ENCODE measurements at places on chromosomes 1 and 21.

DNA sequence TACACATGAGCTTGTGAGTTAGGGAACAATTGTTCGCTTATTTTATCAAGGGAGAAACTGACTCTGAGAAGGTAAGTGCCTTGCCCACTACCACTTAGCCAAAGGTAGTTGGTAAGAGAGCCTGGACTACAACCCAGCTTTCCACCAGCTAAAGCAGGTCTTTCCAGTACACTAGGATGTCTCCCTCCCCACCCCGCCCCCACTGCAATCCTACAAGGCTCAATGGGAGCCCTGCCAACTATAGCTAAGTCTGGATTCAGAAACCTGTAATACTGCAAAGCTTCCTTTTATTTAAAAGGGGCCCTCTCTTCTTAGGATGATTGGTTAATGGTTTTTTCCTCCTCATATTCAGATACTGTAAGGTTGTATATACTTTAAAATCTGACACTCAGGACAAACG lies 102.0 kb upstream of the C8B start:
- no peak for DNase-seq

- DNase-seq = no peak
Measured at GRCh38 chr1:82185084-82185483, 384.4 kb downstream of the ADGRL2 start.

GRCh38 chr1:197841158-197841557 lies 61.3 kb upstream of the C1orf53 start:
- no peak for DNase-seq

- DNase-seq = no peak
Measured at GRCh38 chr21:34369741-34370140, 5.6 kb upstream of the SMIM11 start.

GRCh38 chr1:1440262-1441001 lies 4.9 kb downstream of the VWA1 start:
- DNase-seq = no peak

DNA sequence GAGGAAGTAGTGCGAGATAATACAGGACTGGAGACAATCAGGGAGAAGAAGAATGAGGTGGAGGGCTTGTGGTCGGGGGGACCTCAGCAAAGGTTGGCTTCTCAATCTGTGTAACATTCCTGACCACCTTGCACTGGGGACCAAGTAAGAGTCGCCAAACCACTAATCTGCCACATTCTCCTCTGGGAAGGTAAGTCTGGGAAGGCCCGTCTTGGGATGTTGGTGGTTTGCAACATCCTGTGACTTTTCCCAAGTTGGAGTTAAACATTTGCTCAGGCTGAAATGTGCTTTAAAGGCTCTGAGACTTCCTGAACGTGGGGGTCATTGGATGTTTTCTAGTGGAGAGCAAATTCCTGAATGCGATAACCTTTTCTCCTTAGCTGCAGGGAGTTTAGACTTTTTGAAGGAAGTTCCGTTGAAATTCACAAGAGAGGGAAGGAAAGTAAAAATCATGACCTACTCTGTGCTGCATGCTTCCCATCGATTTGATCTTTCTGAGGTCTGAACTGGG lies 325.9 kb downstream of the RPS6KC1 start:
- no peak for DNase-seq

- DNase-seq = no peak
Measured at GRCh38 chr1:165703648-165704047, 5.3 kb upstream of the ALDH9A1 start.

GRCh38 chr21:15370462-15370975 lies 305.7 kb upstream of the NRIP1 start:
- DNase-seq = no peak

DNA sequence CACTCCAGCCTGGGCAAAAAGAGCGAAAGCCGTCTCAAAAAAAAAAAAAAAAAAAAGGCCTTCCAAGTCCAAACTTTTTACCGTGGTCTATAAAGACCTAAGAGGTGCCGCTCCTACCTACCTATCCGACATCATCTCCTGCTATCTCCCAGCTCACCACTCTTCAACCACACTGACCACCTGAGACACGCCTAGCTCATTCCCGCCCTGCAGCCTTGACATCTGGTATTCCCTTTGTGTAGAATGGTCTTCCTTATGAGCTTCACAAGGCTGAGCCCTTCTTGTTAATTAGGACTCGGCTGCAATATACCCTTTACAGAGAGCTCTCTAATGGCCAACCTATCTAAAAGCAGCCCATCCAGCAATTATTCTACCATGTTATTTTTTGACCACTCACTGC lies 680 bp downstream of the MAGOH start:
- no peak for DNase-seq

DNA sequence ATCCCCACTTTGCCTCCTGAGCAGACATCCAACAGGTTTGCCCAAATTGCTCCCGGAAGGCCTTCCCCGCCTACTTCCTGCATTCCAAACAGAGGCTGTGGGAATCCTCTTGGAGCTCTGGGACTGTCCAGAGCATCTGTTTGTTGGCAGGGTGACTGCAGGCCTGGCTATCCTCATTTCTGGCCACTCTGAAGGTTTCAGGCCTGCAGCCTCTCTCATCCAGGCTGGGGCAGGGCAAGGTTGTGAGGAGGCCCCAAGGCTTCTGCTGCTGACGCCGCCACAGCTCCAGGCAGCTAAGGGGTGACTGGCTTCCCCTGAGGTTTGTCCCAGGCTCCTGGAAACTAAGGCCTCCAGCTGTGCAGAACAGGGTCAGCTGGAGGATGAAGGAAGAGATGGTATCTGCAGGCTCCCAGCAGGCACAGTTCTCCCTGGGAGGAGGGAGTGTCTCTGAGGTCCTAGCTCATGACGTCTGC lies 11.3 kb downstream of the CDK18 start:
- DNase-seq = no peak

DNA sequence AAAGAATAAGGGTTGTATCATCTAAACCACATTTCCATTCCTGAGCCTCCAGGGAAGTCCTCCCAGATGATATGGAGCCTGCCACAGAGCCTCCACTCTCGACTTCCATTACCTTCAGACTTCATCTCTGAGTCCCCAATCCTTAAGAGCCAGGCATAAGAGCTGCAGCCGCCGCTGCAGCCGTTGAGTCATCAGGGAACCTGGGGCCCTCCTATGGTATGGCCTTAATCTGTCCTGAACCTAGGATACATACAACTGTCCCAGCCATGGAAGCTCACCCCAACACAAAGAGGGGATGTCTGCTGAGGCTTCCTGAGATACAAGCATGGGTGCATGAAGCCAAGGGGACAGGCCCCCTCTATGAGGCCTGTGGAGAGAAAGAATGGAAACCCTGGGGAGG lies 16.3 kb downstream of the TAL1 start:
- no peak for DNase-seq

- DNase-seq = no peak
Measured at GRCh38 chr1:114341856-114342255, 169.1 kb downstream of the TRIM33 start.

DNA sequence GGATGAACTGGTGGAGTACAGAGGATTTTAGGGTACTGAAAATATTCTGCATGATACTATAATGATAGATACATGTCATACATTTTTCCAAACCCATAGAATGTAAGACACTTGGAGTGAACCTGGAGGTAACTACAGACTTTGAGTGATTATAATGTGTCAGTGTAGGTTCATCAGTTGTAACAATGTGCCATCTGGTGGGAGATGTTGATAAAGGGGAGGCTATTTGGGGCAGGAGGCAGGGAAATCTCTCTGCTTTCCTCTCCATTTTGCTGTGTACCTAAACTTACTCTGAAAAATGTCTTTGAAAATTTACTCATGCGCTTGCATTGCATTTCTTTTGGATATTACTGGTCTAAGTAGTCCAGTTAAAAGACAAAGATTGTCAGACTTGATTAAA lies 35.2 kb downstream of the PTBP2 start:
- no peak for DNase-seq

GRCh38 chr1:203183828-203184227 lies 2.7 kb downstream of the CHI3L1 start:
- no peak for DNase-seq

- DNase-seq = no peak
Measured at GRCh38 chr21:41707960-41708330, 58.9 kb downstream of the RIPK4 start.

DNA sequence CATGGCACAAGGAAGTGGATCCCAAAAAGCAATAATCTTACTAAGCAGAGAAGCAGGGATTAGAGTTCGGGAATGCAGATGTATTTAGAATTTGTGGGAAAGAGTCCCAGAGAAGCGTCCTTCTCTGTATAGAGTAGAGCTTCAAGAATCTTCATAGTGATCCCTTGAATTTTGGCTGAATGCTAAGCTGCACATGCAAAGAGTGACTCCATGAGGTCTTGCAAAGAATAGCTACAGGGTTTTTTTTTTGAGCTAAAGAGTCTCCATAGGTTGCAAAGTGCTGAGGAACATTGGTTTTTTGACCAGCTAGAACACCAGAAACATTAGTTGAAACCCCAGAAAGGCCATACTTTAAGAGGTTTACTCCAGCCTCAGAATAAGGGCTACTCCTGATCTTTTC lies 206.7 kb downstream of the CTH start:
- no peak for DNase-seq

Data from stimulated activated CD8-positive, alpha-beta memory T cell treated with anti-CD3 and anti-CD28 coated beads, Interleukin-12 subunit alpha, Interleukin-12 subunit beta, amount 100 ng/mL, for 4 hours (primary cell).